ENCODE measurements at places on chromosomes 16 and 17.

DNA sequence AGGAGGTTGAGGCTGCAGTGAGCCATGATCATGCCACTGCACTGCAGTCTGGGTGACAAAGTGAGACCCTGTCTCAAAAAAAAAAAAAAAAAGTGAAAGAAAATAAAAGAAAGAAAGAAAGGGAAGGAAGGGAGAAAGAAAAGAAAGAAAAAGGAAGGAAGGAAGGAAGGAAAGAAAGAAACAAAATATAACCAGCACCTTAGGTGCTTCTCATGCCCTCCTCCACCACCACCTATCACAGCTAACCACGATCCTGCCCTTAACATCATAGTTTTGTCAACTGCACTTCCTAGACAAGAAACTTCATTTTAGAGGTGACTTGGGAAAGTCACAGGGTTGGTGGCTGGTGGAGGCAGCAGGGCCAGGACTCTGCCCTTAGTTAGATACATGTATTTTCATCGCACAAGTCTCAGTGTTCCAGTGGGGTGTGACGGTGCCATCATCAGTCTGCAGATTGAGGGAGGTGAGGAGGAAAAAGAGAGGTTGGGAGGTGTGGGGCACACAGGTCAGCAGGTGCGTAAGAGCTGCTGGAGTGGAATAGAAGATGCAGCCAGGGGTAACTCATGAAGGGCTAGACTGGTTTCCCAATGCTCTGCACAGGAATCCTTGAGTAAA is 10.0 kb downstream of the SUPT4H1 start:
- no peak for DNase-seq

GRCh38 chr17:15971098-15971678 is 26.3 kb downstream of the ADORA2B start:
- no peak for DNase-seq

DNA sequence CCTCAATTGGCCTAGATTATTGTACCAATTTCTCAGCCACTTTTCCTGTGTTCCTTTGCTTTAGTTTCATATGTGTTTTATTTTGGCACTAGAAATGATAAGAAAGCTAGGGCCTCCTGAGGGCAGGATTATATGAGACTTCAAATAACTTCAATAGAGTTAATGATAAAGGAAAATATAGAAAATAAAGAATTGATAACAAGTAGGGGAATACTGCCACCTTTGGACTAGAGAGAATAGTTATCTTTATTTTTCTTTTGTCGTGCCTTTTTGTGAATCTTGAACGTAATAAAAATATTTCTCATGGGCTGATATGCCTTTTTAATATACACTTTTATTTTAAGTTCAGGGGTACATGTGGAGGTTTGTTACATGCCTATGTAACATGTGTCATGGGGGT is 29.3 kb upstream of the RBL2 start:
- DNase-seq, result no peak

- DNase-seq, result no peak
Observed at GRCh38 chr16:17747081-17747756, 276.5 kb upstream of the XYLT1 start.

GRCh38 chr17:57133486-57133885 is 48.4 kb downstream of the AKAP1 start:
- no peak for DNase-seq

GRCh38 chr17:49494986-49495841 is at the start of gene NGFR:
Gene NGFR (plus strand): TSS chr17:49495293. CDS start chr17:49495418, 125 bp downstream.
- peak; percentile 48 for DNase-seq

DNA sequence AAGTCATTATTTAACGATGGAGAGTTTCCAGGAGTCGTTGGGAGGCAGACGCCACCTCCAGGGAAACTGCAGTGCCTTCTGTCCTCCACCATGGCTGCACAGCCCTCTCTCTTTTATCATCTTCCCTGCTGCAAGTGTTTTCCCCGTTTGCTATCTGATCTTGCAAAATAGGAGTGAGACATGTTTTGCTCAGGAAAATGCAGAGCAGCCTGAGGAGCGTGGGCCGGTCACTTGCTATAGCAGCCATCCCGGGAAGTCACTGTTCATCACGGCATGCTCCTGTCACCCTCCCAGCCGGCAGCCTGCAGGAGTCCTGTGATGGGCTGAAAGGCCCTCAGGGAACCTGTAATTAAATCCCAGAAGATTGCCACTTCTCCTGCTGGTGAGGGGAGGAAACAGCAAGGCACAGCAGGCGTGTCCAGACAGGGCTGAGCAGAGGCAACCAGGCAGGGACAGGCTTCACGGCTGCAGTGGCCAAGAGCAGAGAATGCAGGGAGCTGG is 143.1 kb downstream of the GSG1L start:
- peak; percentile 14 for DNase-seq

GRCh38 chr17:22217135-22217534 is 524.8 kb downstream of the KCNJ18 start:
- no peak for DNase-seq

GRCh38 chr17:79593636-79594035 is 17.2 kb downstream of the RBFOX3 start:
- no peak for DNase-seq
